Heart right ventricle (tissue), 16 donors: ENCODE measurements at places on chromosomes 16 and 17.

DNA sequence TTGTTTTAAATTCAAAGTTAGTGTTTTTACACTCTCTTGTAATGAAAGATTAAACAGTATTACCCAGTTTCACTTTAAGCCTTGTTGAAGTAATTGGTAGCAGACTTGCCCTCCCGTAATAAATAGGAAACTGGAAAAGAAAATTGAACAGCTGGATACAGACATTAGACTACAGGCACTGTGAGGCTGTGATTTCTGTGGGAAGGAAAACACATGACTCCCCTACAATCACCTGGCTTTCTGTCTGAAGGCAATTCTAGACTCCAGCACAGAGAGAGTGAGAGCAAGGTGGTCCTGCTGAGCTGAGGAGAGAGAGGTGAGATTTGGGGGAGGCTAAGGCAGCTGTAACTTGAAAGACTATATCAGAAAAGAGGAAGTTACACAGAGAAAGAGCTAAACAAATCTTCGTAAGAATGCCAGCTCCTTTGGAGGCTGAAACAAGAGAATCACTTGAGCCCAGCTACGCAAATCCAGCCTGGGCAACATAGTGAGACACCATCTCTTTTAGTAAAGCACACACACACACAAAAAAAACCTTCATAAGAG is 57.8 kb upstream of the CDYL2 start:
- H3K36me3 ChIP-seq, result no peaks in the 10 kb centered on the region
- no peak overlapping the region for H3K4me3 ChIP-seq
- no peak for DNase-seq
- H3K4me1 ChIP-seq, result no peaks in the 10 kb centered on the region
- H3K27me3 ChIP-seq, result peaks cover 6% of the 10 kb centered on the region

DNA sequence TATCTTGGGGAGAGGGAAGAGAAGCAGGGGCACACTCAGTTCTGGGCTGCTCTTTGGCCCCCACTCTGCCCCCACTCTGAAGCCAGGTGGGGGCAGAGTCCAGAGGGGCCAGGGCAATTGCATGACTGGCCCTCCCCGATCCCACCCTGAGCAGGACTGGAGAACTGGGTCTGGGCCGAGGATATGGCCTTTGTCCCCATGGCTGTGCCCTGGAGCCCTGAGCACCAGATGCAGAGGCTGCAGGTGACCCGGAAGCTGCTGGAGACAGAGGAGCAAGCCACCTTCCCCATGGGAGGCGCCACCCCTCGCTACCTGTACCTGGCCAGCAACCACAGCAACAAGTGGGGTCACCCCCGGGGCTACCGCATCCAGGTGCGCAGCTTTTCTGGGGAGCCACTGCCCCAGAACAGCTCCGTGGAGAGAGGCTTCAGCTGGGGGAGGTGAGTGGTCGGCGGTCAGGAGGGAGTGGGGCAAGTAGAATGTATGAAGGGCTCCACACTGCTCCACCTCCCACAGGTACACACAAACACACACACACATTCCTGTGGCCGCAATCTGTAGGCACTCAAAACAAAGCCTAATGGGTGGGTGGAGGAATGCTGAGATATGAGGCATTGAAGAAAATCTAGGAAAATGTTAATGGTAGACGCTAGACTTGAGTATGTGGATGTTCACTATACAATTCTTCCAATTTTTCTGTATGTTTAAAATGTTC is 21.4 kb downstream of the AOC3 start:
- H3K4me3 ChIP-seq, result no peak overlapping the region
- no peak overlapping the region for H3K27ac ChIP-seq
- H3K27me3 ChIP-seq, result peaks cover 2% of the 10 kb centered on the region
- no peaks in the 10 kb centered on the region for H3K36me3 ChIP-seq

DNA sequence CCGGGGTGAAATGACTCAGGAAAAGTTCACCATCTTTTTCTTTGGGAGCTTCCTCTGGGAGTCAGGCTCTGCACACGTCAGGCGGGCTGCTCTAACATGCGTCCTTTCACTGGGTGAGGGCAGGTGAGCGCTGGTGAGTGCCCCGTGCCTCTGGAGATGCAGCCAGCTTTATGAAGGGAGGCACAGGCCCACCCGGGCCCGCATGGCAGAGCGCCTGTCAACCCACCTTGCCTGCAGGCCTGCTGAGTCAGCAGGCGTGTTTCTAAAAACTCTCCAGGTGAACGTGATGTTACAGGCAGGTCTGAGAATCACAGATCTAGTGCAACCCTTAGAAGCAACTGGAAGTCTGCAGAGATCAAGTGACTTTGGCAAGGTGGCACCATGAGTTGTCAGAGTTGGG is 18.4 kb downstream of the MAP1LC3B start:
- no peak overlapping the region for H3K27ac ChIP-seq
- no peak for DNase-seq
- H3K36me3 ChIP-seq, result peaks cover 94% of the 10 kb centered on the region

GRCh38 chr17:65228287-65228686 is 91.1 kb downstream of the RGS9 start:
- no peak for DNase-seq
- no peaks in the 10 kb centered on the region for H3K27me3 ChIP-seq
- no peaks in the 10 kb centered on the region for H3K36me3 ChIP-seq
